ENCODE measurements at places on chromosomes 4 and X. TPM values are rescaled to one million over a fixed set of nuclear protein-coding genes. Genes with fewer than 3 reads are reported as not detected.

Gene PWWP3B
- not detected for total RNA-seq

Gene BEX5
- total RNA-seq: 12.4 TPM

Gene MAGEE2
- total RNA-seq: not detected

Gene USP17L22
- total RNA-seq: not detected
